ENCODE measurements at places on chromosomes 1 and 21. TPM values are rescaled to one million over a fixed set of nuclear protein-coding genes. Genes with fewer than 3 reads are reported as not detected.

Gene GCSAML
- polyA plus RNA-seq, result not detected

Gene GBP7
- not detected for polyA plus RNA-seq

Gene MROH9
- polyA plus RNA-seq, result not detected

Gene LCE3D
- not detected for polyA plus RNA-seq

Gene DPM3
- 83.9 TPM for polyA plus RNA-seq

Gene WNT2B
- 0.09 TPM for polyA plus RNA-seq

Gene LUZP1
- 13.2 TPM for polyA plus RNA-seq

Gene SLC39A1
- 52.0 TPM for polyA plus RNA-seq

Gene HNRNPCL4
- not detected for polyA plus RNA-seq

Gene FBXO42
- 26.8 TPM for polyA plus RNA-seq

Gene PTGER3
- polyA plus RNA-seq, result not detected

Gene KCNK2
- polyA plus RNA-seq, result not detected

Gene WNT3A
- polyA plus RNA-seq, result not detected

Gene SON
- 699 TPM for polyA plus RNA-seq

Gene CD164L2
- not detected for polyA plus RNA-seq

Gene LDLRAD1
- polyA plus RNA-seq, result not detected

Gene RPE65
- polyA plus RNA-seq, result not detected

Gene KCNA3
- polyA plus RNA-seq, result 55.9 TPM

Gene HJV
- not detected for polyA plus RNA-seq

Gene ZBTB17
- 30.5 TPM for polyA plus RNA-seq

Gene SELE
- not detected for polyA plus RNA-seq

Gene GUCA2A
- polyA plus RNA-seq, result not detected

Gene OR2T33
- polyA plus RNA-seq, result not detected

Gene MAN1C1
- polyA plus RNA-seq, result 0.49 TPM

Gene PDZK1
- polyA plus RNA-seq, result 0.30 TPM

Gene NKAIN1
- not detected for polyA plus RNA-seq

Gene LCE1D
- polyA plus RNA-seq, result not detected

Gene WASF2
- polyA plus RNA-seq, result 105 TPM

Gene CCDC181
- not detected for polyA plus RNA-seq

Gene TTC34
- polyA plus RNA-seq, result 0.06 TPM

Gene SFN
- polyA plus RNA-seq, result not detected

Gene EPRS1
- polyA plus RNA-seq, result 53.4 TPM

Gene PER3
- polyA plus RNA-seq, result 1.4 TPM

Gene PARS2
- 2.6 TPM for polyA plus RNA-seq

Gene HPCA
- not detected for polyA plus RNA-seq

Gene HDAC1
- polyA plus RNA-seq, result 183 TPM

Gene CHRM3
- polyA plus RNA-seq, result not detected

Gene OR2M3
- polyA plus RNA-seq, result not detected

Gene OR2G6
- not detected for polyA plus RNA-seq

Gene APOBEC4
- polyA plus RNA-seq, result not detected

Gene VCAM1
- polyA plus RNA-seq, result not detected

Gene RGSL1
- polyA plus RNA-seq, result not detected

Gene NMNAT2
- polyA plus RNA-seq, result not detected

Gene TAS1R3
- 5.5 TPM for polyA plus RNA-seq

Gene SPRR4
- not detected for polyA plus RNA-seq

Gene OPRD1
- 0.03 TPM for polyA plus RNA-seq

Gene MEX3A
- 0.05 TPM for polyA plus RNA-seq

Gene SH3BGR
- polyA plus RNA-seq, result 1.5 TPM

Gene LCE3E
- polyA plus RNA-seq, result not detected

Gene CRYAA
- not detected for polyA plus RNA-seq

Gene RUNX3
- 30.1 TPM for polyA plus RNA-seq

Gene TTLL7
- polyA plus RNA-seq, result not detected

Gene CRYBG2
- 3.1 TPM for polyA plus RNA-seq

Gene RAB7B
- polyA plus RNA-seq, result not detected

Gene CD1D
- polyA plus RNA-seq, result 20.5 TPM
